Kidney glomerular epithelial cell (primary cell): ENCODE measurements at places on chromosomes 2 and 18.

- DNase-seq: no peak
These were observed 3.5 kb upstream of the THUMPD2 start for GRCh38 chr2:39782591-39782990.

DNA sequence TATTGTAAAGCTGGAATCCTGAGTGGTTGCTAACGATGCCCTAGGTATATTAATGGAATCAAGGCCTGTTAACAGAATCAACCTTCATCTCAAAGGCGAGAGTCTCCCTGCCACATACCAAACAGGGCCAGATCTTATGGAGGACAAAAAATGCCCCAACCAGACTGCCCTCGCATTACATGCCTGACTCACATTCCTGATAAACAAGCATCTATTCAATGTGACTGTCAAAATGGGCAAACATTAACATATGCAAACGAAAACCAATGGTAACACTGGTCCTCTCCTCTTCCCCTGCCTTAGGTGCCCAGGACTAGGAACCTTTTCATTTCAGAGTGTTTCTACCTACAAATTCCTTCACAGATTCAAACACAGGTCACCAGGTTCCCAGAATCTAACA lies 83.4 kb downstream of the COL6A3 start:
- no peak for DNase-seq

DNA sequence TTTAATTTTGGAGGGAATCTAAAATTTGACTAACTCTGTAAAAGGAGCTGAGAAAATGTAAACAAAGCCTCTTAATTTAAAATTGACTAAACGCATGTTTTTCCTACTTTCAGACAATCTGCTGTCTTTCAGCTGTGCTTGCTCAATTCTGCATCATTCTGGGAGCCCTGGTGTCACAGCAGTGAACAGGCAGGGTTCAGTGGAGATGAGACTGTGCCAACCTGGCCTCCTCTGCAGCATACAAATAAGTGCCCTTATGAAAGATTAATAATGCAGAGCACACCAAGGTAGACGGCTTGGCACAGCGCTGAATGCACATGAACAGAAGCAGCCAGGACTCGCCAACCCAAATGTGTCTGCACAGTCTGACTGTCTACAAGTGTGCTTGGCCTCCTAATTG lies 222.0 kb upstream of the CHAC2 start:
- DNase-seq: no peak

DNA sequence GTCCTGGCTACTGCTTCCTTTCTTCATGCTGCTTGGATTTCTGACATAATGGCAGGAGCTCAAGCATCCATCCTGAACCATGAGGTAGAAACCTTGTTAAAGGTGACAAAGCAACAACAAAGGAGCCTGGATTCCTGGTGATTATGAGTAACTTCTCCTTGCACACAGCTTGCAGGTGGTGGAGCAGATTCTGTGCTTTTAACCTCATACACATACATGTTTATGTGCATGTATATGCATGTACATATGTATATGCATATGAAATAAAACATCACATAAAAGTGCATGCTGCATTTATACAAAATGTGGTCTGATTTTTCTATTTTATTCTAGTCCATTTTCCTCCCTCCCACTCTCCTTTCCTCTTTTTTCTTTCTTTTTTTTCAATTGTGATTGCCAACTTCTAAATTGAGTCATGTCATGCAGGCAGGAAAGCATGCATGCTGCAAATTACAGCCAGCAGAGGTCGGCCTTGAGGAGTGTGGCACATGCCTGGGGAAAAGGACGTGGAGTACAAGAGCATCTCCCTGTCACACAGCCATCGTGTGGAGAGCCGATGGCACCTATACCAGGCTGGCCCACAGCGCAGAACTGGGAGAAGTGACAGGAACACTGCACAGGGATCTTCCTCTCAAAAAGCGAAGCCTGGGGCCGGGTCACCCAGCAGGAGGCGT lies 17.9 kb downstream of the LCT start:
- no peak for DNase-seq

GRCh38 chr2:68374184-68374583 lies 9.1 kb downstream of the PLEK start:
- DNase-seq: no peak

- DNase-seq: no peak
These were observed 266.9 kb upstream of the EPAS1 start for GRCh38 chr2:46030330-46030729.

DNA sequence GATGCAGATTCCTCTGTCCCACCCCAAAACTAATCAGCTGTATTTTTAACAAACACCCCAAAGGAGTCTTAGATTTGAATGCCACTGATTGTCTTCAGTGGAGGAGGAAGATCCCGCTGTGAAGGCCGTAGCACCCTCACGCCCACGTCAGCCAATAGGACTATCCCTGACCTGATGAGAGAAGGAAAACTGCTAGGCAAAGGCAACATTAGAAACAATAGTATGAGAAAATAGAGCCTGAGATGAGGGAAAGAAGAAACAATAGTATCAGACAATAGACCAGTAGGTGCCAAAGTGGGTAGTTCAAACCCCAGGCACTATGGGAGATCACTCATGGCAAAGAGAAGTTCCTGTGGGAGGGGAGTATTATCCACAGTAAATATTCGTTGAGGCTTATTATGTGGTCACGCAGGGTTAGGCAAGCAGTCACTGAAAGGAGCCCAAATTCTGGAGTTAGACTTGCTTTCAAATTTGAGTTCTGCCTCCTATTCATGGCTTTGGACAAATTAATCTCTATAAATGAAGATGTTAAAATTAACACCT lies 2.8 kb downstream of the PCBP1 start:
- DNase-seq: no peak

GRCh38 chr2:101340141-101340551 lies 31.6 kb upstream of the RNF149 start:
- no peak for DNase-seq

GRCh38 chr2:216554755-216555154 lies 56.1 kb downstream of the RPL37A start:
- DNase-seq: no peak

- no peak for DNase-seq
These were observed 280.1 kb downstream of the PTH2R start for GRCh38 chr2:208686665-208687064.

GRCh38 chr18:78738076-78738690 lies 241.4 kb upstream of the SALL3 start:
- DNase-seq: no peak

DNA sequence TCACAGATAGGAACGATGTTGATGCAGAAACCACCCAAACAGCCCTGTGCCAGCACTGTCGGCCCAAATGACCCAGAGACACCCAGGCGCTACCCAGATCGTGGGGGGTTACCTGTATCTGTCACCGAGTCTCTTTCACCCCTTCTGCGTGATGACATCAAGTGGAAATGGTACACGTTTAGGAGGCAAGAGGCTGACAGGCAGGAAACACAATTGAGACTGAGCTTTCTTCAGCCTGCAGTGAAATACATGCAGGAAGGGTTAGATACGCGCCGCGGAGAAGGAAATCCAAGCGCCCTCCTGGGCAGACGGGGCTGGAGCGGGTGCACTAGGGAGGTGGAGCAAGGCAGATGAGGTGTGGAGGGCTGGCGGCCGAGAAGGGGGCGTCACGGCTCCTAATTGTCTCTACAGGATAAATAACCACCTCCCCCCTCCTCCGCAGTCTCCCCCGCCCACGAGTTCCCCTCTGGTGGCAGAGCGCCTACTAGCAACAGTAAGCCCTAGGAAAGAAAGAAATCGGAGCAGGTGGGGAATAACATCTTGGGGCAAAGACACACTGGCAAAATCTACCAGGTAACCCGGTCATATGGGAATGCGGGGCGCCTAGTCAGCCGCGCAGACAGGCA lies at the start of gene RNF152:
Gene RNF152 (minus strand): TSS at position 325 of the 626 bp plus-strand sequence. CDS start 76,544 bp downstream, outside the sequence.
- DNase-seq: no peak

DNA sequence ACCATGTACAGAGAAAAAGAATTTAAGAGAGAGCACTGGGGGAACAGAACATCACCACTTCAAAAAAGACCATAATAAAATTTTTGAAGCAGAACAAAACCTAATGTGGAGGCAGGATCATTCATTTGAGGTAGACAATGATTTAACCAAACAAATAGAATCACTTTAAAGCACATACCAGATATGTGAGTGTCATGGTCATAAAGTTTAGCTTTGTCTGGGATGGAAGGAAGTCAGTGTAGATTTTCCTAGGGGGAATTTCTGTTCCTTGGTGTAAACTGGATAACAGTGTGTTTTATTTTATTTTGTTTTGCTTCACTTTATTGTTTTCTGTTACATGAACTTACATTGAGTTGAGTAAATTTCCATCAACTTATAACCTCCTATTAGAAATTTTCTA lies 120.8 kb downstream of the CRIM1 start:
- peak; percentile 74 for DNase-seq

- DNase-seq: no peak
These were observed 46.3 kb downstream of the MYO7B start for GRCh38 chr2:127581516-127582490.

DNA sequence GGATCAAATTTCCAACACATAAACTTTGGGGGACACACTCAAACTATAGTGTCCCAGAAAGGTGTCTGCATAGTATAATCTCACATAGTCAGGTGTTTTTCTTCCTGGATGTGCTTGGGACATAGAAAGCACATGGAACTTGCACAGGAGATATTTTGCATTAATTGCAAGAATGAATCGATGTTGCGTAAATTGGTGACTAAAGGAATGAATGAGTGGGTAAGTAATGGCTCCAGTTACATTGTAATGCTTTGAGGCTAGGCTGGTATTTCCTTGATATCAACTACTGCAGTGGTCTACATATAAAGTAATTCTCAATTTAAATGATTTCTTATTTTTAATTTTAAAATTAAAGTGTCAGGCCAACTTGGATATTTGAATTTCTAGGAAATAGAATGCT lies 53.4 kb downstream of the SH3RF3 start:
- DNase-seq: no peak

DNA sequence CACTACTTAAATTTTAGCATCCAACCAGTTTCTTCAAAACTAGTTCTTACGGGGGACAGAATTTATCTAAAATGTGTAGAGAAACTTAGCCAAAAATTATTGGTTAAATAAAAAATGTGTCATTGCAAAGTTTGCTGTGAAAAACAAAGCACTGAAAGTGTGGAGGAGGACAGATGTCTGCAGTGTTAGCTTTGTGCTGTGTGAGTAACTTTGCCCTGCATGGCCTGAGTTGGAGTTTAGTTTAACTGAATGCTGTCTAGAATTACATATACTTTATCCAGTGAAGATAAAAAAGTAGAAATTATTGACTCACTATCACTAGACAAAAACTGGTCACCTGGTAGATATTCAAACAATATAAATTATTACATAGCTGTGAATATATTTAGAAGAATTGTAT lies 1225.2 kb upstream of the CELF4 start:
- DNase-seq: no peak

DNA sequence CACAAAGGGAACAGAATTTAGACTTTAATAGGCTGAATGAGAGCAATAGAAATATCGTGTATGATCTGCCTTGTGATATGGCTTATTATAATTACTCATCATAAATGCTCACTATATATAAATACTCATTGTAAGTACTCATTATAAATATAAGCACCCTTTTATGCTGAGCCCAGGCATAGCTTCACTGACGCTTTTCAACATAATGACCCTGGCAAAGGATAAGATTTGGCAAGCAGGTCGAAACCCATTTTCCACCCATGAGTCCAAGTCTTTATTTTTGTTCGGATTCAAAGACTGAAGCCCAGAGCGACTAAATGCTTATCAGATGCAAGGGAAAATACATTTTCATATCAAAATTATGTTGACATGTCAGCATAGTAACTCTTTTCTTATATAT lies 500.4 kb downstream of the SLC4A3 start:
- DNase-seq: no peak

- no peak for DNase-seq
These were observed 433.4 kb upstream of the NRXN1 start for GRCh38 chr2:51465326-51465725.

DNA sequence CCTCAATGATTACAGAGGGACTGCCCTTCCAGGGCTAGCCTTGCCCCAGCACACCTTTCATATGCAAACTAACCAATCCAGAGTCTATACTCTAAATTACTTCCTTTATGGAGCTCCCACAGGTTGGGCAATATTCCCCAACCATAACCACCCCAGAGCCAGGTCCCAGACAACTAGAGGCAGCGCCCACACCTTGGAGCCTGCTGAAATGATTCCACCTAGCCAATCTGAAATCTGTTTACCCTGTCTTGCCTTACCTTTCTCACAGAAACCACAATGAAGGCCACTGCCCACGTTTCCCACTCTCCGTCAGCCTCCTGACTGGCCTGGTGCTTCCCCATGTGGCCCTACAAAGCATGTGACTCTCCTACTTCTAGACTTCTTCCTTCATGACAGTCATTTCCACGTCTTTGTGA lies 62.0 kb downstream of the REEP1 start:
- DNase-seq: no peak

DNA sequence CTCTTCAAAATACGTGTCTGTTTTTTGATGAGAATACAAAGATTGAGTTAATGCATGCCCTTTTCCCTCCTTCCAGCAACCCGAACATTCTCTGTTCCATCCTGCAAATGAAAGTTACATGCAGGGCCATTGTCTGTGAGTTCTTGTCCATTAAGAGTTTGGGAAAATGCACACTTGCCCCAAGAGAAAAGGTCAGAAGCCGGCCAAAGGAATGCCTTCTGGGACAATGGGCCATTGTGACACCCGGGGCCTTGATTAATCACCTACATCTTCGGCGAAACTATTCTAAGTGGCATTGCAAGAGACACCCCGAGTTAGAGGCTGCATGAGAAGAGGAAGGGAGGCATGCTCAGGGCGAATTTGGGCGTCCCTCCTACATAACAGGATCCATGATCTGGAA lies 73.7 kb upstream of the COPS8 start:
- DNase-seq: no peak

- peak; percentile 25 for DNase-seq
These were observed 30.5 kb downstream of the ZEB2 start for GRCh38 chr2:144489315-144489916.

DNA sequence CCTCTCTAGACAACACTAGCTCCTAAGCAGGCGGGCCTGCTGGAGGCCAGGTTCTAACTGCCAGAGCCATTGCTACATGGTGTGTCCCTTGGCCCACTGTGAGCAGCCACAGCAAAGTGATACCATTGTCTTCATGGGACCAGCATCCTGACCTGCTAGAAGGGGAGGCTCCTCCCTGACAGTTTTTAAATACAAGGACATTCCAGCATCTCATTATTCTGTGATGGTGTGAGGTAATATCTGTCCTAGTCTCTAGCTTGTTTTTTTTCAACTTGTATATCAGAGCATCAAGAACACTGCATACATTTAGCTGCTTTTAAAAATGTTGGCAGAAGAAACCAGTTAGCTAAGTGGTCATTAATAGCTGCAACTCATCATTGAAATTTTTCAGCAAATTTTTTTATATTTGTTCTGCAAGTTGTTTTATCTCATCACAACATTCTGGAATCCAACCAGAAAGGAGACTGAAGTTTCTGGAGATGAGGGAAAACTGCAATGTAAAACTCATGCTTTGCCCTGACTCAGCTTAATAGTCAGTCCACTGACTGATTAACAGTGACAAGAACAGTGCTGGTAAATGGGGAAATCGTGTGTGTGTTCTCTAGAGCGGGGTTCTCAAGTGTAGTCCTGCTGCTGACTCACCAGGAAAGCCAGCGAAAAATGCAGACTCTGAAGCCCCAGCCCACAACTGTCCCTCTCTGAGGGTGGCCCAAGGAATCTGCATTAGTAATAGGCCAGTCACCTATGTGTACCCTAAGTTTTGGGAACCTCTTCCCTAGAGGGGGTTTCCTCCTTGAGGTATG lies 17.8 kb downstream of the MAPRE3 start:
- peak; percentile 22 for DNase-seq

- DNase-seq: no peak
These were observed 40.0 kb downstream of the COA5 start for GRCh38 chr2:98568161-98568956.
